ENCODE measurements at places on chromosomes 11 and 22.

DNA sequence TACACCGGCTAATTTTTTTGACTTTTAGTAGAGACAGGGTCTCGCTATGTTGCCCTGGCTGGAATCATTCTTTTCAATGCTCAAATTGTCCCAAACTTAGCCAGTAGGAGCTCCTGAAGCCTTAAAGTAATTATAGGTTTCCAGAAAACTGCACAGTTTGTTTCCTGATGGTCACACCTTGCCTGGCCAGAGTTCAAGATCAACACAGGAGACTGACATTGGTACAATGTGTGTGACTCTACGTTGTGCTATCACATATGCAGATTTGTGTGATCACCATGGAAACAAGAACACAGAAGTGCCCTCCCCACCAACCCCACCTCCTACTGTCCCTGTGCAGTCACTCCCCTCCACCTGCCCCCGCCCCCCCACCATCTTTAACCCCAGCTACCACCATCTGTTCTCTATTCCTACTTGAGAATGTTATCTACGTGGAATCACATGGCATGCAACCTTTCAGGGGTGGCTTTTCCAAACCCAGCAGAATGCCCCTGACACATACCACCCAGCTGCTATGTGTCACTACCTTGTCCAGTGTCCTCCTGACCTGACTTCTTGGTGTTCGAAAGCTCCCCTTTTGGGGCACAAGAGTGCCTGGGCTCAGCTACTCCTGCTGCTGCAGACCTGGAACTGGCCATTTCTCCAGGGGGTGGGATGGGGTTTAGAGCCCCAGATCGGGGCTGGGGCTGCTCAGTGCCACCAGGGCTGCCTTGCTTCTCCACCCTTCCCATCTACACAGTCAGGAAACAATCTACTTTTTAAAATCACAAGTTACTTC lies 6.1 kb upstream of the NAP1L4 start:
- DNase-seq, result no peak

GRCh38 chr11:6202041-6202440 lies 3.0 kb downstream of the OR52W1 start:
- no peak for DNase-seq

- DNase-seq, result no peak
Observed at GRCh38 chr11:21556926-21557325, 636.0 kb upstream of the ANO5 start.

DNA sequence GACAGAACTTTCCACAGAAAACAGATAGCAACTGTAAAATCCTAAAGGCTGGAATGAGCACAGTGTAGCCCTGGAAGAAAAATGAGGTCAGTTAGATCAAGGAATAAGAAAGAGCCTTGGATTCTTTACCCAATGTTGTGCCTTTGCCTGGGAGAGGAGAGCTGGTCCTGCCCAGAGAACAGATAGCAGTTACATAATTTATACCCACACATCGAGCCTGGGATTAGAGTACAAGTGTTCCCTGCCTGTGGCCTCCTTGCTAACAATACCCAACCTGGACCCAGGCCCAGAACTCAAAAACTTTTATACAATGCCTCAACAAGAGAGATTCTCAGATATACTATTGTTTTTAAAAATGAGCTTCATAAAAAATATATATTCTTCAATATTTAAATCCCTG lies 1998.4 kb downstream of the LRRC4C start:
- no peak for DNase-seq

DNA sequence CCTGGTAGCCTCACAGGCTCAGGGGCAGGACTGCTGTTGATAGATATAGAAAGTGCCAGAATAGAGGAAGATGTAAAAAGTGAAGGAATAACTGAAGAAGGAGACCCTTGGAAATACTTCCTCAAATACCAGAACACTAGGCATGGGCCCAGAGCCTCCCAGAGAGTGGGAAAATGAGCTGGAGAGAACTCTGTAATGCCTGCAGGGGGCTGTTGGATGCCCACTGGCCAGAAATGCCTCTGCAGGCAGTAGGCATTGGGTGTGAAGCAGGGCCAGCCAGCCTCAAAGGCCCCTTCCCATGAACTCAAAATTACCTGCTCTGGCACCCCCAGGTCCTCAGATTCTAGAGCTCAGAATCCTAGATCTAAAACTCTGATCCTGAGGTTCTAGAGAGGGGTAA lies 15.1 kb downstream of the P2RY2 start:
- no peak for DNase-seq

- no peak for DNase-seq
Observed at GRCh38 chr11:117657794-117658193, 139.2 kb downstream of the DSCAML1 start.

DNA sequence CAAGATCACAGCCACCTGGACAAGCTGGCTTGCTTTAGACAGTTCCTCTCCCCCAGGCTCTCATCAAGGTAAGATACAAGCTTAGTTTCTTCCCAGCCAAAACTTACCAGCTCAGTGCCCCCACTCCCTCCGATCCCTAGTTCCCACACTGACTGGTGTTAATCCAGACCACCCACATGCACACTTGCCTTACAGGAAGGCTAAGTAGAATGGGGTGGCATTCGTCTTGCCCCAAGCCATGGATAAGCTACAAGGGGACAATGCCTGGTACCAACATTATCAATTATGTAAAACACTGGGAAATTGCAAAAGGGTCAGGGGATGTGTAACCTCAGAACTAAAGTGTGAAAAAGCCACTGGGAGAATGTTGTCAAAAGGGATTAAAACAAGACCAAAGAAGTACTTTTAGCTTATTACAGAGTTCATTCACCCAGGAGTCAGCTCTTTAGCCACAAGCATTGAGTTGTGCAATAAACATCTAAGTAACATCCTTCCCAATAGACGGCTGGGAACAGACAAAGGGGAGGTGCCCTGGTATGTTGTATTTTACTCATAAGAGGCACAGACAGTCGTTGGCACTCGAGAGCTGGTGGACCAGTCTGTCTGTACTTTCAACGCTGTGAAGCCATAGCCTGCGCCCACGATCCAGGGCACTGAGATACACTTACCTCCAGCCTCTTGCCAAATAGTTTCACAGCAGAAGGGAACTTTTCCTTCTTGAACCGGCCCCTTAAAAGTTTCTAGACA lies 1.1 kb downstream of the DHCR7 start:
- DNase-seq, result peak; percentile 54

GRCh38 chr11:13786688-13787087 lies 118.2 kb downstream of the FAR1 start:
- DNase-seq, result no peak

- no peak for DNase-seq
Observed at GRCh38 chr22:41284465-41284864, 1.5 kb downstream of the RANGAP1 start.

DNA sequence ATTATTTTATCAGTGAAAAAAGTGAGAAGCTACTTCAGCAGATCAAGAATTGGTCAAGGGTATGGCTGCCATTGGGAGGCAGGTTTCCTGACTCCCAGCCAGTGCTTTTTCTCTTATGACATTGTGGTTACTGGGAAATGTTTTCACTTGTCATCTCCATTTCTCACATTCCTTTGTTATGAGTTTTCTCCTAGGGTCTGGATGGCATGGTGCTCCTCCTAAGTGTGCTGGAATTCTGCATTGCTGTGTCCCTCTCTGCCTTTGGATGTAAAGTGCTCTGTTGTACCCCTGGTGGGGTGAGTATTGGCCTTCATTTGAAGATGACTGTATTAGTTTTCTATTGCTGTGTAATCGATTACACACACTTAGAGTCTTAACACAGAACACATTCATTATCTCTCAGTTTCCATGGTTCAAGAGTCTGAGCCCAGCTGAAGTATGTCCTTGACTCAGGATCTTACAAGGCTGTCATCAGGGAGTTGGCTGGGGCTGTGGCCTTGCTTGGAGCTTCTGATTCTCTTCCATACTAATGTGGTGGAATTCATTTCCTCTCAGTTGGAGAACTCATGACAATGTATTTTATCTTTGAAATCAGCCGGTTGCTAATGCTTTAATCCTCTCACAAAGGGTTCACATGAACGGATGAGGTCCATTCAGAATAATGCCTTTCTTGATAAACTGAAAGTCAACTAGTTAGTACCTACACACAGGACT lies 21.0 kb upstream of the MS4A6E start:
- DNase-seq, result peak; percentile 3

DNA sequence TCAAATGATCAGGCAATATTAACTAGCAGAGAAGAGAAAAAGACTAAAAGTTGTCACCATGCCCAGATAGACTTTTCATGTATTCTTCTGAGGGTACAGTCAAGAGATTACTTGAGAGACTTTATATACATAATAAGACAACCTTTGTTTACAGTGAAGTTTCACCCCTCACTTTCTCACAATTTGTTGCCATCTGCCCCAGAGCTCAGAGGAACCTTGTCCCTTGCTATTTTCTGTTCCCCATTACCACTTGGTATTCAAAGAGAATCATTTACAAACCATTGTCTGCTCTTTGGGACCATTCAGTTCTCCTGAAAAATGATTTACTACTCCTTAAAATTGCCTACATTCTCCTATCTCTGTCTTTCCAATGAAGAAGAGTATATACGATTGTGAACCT lies 544.6 kb downstream of the CNTN5 start:
- DNase-seq, result no peak

GRCh38 chr11:47111318-47111804 lies 65.3 kb downstream of the ARFGAP2 start:
- no peak for DNase-seq

DNA sequence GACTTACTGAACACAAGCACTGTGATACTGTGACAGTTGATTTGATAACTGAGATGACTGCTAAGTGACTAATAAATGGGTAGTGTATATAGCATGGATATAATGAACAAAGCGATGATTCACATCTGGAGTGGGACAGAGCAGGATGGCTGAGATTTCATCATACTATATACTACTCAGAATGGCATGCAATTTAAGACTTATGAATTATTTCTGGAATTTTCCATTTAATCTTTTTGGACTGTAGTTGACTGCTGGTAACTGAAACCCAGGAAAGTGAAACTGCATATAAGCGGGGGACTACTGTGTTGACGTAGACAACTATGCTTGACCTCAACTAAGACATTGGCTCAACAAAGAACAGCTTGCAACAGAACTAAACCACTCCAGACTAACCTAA lies 20.0 kb upstream of the NUCB2 start:
- DNase-seq, result peak; percentile 83

DNA sequence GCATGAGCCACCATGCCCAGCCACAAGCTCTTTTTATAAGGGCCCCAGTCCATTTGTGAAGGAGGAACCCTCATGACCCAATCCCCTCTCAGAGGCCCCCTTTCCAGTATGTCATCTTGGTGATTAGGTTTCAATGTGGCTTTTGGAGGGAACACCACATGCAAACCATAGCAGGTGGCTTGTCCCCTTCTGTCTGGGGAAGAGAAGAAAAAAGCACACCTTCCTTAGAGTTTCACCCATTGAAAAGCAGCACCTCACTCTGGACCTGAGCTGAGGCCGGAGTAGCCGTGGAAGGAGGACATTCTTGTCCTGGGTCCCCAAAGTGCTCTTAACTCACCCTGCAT lies 25.4 kb downstream of the NEAT1 start:
- DNase-seq, result peak; percentile 62

DNA sequence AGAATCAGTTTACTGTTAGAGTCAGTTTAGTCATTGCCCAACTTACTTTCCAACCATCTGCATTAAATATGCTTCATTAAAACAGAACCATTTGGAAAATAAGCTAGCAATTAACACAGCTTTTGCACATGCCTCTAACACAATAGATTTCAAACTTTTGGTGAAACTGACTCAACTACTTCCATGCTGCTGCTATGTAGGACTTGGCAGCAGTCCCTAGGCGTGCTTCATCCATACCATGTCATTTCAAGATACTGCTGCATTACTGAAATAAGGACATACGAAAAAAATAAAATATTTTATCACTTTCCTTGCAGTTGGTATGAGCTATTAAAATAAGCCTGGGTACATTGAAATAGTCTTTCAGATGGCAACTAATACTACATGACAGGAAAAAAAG lies 65.5 kb upstream of the SOX6 start:
- DNase-seq, result no peak

DNA sequence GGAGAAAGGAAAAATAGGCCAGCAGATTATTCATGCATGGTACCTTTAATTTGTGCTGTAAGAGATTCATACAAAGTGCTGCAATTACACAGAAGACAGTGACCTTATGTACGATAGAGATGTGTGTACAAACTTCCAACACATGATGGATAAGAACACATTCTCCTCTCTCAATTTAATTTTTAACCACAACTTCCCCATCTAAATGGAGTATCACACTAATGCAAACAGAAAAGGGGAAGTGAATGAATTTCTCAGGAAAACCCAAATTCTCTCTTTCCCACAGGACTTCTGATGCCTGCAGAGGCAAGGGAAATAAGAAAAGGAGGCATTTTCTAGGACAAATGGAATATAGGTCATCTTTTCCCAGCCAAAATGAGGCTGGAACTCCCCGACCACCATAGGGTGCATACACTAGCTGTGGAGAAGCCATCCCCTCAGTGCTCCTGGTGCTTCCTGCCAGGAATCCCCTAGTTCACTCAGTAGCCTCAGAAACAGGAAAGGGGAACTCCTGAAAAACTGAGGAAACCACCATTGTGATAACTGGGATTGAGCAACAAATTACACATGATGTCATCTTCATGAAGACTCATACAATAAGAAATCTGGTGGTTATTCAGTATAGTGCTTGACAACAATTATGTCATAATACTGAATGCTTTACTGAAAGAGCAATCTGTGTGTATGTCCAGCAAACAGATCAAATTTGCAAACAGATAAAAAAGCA lies 22.4 kb downstream of the MMP10 start:
- peak; percentile 24 for DNase-seq

DNA sequence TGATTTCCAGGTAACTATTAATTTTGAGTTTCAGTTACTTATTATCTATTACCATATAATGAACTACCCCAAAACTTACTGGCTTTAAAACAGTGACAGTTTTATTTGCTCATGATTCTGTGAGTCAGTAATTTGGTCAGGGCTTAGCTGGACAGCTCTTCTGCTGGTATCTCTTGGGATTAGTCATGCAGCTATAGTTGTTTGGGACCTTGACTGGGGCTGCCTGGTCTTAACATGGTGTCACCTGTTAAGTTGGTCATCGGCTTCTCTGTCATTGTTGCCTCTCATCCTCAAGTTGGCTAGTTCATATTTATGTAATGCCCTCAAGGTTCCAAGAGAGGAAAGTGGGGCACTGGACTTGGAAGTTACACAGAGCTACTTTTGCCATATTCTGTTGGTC lies 177.5 kb downstream of the TMEM135 start:
- no peak for DNase-seq

- DNase-seq, result no peak
Observed at GRCh38 chr11:35131886-35132285, 7.1 kb upstream of the CD44 start.

DNA sequence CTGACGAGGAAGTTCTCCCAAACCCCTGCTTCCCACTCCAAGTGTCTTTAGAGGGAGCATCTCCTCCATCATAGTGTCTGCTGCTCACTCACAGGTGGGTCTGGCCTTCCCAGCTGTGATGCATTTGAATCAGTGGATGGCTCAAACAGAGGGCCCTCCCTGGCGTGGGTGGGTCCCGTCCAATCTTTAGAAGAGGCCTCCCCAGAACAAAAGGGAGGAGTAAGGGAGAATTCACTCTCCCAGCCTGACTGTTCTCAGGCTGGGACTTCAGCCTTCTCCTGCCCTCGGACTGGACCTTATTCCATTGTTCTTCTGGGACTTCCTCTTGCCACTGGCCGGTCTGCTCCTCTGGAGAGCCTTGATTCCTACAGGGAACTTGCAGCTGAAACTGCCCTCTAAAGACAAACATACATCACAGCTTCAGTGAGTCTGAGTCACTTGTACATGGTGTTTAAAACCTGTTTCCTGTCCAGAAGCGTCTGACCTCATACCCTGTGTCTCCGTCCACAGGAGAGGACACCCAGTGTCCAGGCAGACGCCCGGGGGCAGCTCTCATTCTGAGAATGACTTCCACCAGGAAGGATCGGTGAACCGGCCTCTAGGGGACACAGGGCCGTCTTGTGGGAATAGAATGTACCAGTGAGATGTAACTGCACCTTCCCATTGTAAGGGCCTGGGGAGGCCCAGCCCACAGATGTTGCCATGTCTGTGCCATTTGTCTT lies 234.7 kb downstream of the BRD1 start:
- DNase-seq, result no peak
